ENCODE measurements at places on chromosomes 2 and 18. TPM values are rescaled to one million over a fixed set of nuclear protein-coding genes. Genes with fewer than 3 reads are reported as not detected.

The UGT1A4 gene
- 7.4 TPM for total RNA-seq

The AFF3 gene
- total RNA-seq: 4.9 TPM

The ACVR1 gene
- 12.0 TPM for total RNA-seq

The FSIP2 gene
- 0.04 TPM for total RNA-seq

The NLRC4 gene
- total RNA-seq: 0.91 TPM

The MC2R gene
- total RNA-seq: not detected

The KRCC1 gene
- total RNA-seq: 22.0 TPM

The ANKRD36B gene
- total RNA-seq: 8.2 TPM

The TMEM163 gene
- total RNA-seq: 0.19 TPM

The ASPRV1 gene
- total RNA-seq: 0.31 TPM

The EVA1A gene
- total RNA-seq: 9.4 TPM

The KCTD1 gene
- total RNA-seq: 53.4 TPM

The NDC80 gene
- total RNA-seq: 12.0 TPM

The FEV gene
- not detected for total RNA-seq

The RNPEPL1 gene
- 41.9 TPM for total RNA-seq

The DPP4 gene
- not detected for total RNA-seq

The ABHD1 gene
- not detected for total RNA-seq

The SMC6 gene
- total RNA-seq: 36.9 TPM

The IL36B gene
- not detected for total RNA-seq

The SFT2D3 gene
- 3.3 TPM for total RNA-seq

The SLC4A3 gene
- total RNA-seq: 4.0 TPM

The GKN2 gene
- total RNA-seq: not detected

The CXCR2 gene
- 22.7 TPM for total RNA-seq

The CCDC121 gene
- 3.1 TPM for total RNA-seq

The SP140L gene
- 17.2 TPM for total RNA-seq

The ABCG5 gene
- not detected for total RNA-seq

The ITSN2 gene
- total RNA-seq: 98.0 TPM

The CYRIA gene
- total RNA-seq: 5.1 TPM

The MTCL1 gene
- 8.7 TPM for total RNA-seq

The SERPINB13 gene
- total RNA-seq: 354 TPM

The EGR4 gene
- 0.26 TPM for total RNA-seq

The ASXL3 gene
- 0.57 TPM for total RNA-seq

The LAMA3 gene
- total RNA-seq: 46.0 TPM

The AMER3 gene
- not detected for total RNA-seq

The OTOS gene
- not detected for total RNA-seq

The LYPD6 gene
- total RNA-seq: 0.83 TPM

The CD207 gene
- total RNA-seq: 0.35 TPM

The CCDC148 gene
- total RNA-seq: not detected

The GAREM1 gene
- 32.5 TPM for total RNA-seq

The CREB1 gene
- 33.9 TPM for total RNA-seq

The ERBB4 gene
- total RNA-seq: 0.57 TPM

The NEU2 gene
- total RNA-seq: not detected

The CD28 gene
- 0.82 TPM for total RNA-seq

The POTEI gene
- total RNA-seq: not detected

The DCAF17 gene
- total RNA-seq: 16.2 TPM

The MC5R gene
- 0.57 TPM for total RNA-seq

The DLGAP1 gene
- total RNA-seq: 0.09 TPM

The EFHD1 gene
- 10.1 TPM for total RNA-seq

The CD302 gene
- total RNA-seq: 46.0 TPM

The HIBCH gene
- total RNA-seq: 31.0 TPM

All from esophagus squamous epithelium (tissue), 5 donors.